Bronchial epithelial cell (primary cell): ENCODE measurements at places on chromosomes 3 and 15.
A peak's percentile ranks its signal among the peaks of the same experiment; 100 is the strongest.

GRCh38 chr3:19471138-19471537 lies 322.8 kb downstream of the KCNH8 start:
- DNase-seq = no peak

DNA sequence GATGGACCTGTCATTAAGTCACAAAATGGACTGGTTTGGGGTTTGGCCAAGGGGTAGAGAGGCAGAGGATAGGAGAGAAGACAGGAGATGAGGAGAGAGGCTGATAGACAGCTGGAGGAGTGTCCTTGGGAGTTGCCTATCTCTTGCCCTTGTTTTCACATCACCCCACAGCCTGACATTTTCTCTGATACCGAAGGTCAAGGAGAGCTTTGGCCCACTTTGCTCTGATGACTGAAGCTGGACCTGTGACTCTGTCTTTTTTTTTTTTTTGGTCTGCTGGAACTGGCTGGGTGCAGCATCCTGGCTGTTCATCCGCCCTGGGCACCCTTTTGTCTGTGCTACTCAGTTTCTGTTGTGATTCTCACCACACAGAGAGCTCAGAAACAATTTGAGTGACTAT lies 5.1 kb downstream of the GPD1L start:
- no peak for DNase-seq

GRCh38 chr3:32176989-32177701 lies 61.3 kb upstream of the CMTM8 start:
- DNase-seq = peak; percentile 78

DNA sequence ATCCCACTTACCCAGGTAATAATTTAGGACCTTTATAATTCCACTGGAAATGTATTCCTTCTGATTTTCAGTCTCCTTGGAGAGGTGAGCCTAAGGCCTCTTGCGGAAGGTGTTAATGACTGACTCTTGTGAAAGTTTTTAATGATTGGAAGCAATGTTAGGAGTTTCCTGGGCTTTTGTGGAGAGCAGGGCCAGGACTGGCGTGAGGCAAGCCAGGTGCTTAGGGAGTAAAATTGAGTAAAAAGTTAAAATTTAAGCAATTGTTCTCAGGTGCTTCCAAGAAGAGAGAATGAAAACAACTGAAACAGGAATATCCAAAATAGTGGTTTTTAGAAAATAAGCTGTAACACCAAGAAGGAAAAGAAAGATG lies 130.6 kb upstream of the TGFBR2 start:
- DNase-seq = no peak

GRCh38 chr3:182671541-182671940 lies 121.8 kb upstream of the ATP11B start:
- no peak for DNase-seq

GRCh38 chr3:183306798-183307671 lies 54.0 kb downstream of the B3GNT5 start:
- peak; percentile 81 for DNase-seq

DNA sequence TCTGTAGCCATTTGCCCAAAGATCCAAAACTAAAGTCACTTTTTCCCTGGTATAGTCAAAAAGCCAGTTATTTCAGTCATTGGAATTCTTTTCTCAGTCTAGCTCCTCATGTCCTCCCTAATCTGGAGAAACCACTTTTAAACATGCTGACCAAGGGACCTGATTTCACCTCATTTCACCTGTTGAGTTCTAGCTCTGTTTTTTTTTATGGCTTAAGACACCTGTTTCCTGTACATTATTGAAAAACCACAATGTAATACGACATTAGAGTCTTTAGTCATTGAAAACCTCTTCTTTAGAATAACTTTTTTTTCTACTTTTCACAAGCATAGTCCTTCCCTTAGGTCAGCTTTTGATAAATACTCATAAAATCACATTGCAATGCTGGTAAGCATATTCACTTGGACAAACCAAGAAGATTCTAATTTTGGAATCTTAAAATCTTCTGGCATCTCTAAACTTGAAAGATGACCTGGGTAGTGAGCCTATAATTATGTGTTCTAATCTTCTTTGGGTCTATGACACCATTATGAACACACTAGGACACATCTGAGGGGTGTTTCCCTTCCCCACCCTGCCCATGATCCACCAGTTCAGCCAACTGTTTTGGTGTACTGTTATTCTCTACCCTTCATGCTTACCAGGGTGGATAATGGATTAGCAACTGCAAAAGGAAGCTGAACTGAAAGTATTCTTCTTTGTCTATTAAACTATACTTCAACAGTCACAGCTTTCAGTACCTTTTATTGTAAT lies 103.5 kb upstream of the FXR1 start:
- no peak for DNase-seq

- DNase-seq = peak; percentile 34
Measured at GRCh38 chr3:29245441-29245840, 35.4 kb upstream of the RBMS3 start.

DNA sequence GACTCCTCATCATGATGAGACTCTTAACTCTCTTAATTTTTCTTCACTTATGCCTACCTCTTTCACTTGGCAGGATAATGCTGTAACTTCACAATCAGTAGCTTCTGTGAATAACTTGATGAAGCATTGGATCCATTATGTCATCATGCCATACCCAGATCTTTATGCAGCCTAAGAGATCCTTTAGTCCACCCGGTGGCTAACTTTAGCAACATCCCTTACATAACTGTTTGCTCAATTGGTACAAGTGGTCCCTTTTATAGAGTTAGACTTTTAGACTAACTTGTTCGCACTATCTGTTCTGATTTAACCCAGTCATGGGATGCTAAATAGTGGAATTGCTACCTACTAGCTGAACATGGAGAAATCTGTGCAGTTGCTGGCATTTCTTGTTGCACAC lies 184.5 kb downstream of the USP13 start:
- DNase-seq = peak; percentile 10

DNA sequence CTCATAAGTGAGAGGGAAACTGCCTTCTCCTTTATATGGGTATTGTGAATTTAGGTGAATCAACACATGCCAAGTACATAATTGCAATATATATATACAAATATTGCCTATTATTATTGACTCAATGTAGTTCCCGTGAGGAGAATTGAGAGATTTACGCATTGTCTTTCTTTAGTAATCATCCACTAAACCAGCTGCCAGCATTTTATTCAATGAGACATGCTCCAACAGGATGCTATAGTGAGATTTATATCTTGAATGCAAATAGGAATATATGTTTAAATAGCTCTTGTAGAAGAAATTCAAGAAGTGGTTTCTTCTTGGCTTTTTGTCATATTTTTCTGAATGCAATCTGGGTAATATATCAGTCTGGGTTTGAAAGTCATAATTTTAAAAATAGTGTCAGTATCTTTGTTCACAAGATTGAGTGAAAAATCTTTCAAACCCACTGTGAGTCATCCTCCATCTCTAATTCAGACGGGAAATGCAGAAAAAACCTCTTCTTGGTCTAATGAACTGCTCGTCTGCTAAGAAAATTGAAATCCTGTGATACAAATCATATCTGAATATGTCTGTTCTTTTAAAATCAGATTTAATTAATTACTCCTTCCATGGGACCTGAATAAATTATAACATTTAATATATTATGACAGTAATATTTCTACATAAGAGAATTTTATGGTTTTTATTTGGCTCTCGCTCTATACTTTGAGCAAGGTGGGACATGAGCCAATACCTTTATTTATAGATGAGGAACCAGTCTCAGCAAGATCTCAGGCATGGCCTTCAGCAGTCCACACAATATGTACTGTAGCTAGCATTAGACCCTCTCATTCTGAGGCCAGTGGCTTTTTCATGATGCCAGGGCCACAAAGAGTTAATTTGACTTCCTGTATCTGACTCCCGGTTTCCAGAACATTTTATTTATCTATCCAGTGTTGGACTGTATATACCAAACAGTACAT lies 516.0 kb downstream of the GABRG3 start:
- DNase-seq = peak; percentile 26

DNA sequence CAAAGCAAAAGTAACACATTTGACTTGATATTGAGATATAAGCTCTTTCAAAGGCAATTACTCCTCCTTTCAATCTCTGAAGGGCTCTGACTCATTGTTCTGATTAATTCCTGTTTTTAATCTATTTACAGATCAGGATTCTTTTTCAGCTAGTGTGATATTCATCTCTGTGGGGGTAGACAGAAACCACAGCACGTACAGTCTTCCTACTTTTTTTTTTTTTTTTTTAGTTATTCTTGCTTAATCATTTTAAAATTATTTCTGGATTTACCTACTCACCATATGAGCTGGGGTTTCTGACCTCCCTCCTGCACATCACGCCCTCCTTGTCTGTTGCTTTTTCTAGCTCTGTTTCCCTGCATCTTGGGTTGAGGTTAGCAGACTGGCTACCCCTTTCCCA lies 1.4 kb downstream of the CNTN3 start:
- DNase-seq = peak; percentile 76

- DNase-seq = peak; percentile 56
Measured at GRCh38 chr15:47870956-47871625, 153.8 kb downstream of the SEMA6D start.

DNA sequence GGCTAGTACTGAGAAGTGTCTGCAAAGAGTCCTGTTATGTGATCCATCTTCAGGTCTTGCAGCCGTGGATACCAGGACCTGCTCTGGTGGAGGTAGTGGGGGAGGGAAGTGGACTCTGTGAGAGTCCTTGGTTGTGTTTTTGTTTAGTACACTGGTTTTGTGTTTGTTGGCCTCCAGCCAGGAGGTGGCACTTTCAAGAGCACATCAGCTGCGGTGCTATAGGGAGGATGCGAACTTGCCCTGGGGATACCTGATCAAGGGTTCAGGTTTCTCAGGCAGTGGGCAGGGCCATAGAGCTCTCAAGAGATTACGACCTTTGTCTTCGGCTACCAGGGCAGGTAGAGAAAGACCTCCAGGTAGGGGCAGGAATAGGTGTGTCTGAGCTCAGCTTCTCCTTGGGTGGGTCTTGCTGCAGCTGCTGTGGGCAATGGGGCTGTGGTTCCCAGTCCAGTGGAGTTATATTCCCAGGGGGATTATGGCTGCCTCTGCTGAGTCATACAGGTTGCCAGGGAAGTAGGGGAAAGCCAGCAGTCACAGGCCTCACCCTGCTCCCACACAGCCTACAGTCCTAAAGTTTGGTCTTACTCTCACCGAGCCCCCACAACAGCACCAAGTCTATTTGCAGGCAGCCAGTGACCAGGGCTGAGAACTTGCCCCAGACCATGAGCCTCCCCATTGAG lies 132.8 kb upstream of the NPHP3 start:
- DNase-seq = no peak

- no peak for DNase-seq
Measured at GRCh38 chr15:40957581-40958051, 4.3 kb downstream of the CHAC1 start.

GRCh38 chr15:39156646-39157250 lies 424.1 kb upstream of the THBS1 start:
- no peak for DNase-seq

GRCh38 chr3:115676336-115676735 lies 53.0 kb downstream of the GAP43 start:
- no peak for DNase-seq

- DNase-seq = peak; percentile 61
Measured at GRCh38 chr3:94249491-94250079, 186.7 kb downstream of the NSUN3 start.

GRCh38 chr15:33206366-33206765 lies 11.9 kb upstream of the FMN1 start:
- no peak for DNase-seq

- no peak for DNase-seq
Measured at GRCh38 chr3:158954420-158954819, 152.6 kb downstream of the MFSD1 start.

DNA sequence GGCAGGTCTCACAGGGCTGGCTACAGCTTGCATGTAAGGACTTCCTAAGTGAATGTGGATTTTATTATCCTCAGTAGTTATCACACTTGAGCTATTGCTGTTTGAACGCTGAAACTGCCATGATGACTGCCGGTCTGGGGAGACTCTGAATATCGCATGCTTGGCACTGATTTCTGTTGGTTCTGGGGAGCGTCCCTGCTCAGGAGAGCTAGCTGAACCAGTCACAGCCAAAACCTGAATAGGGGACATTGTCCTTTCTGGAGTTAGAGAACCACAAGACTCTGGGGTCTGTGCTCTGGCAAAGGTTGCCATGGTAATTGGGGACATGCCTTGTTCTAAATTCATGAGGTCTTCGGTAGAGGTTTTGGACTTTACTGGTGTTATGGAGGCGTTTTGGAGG lies 30.8 kb downstream of the CMSS1 start:
- no peak for DNase-seq

GRCh38 chr3:29639578-29640290 lies 358.9 kb downstream of the RBMS3 start:
- DNase-seq = no peak

- no peak for DNase-seq
Measured at GRCh38 chr3:81695302-81695701, 66.1 kb downstream of the GBE1 start.

GRCh38 chr3:161043336-161044035 lies 61.7 kb downstream of the B3GALNT1 start:
- no peak for DNase-seq

- no peak for DNase-seq
Measured at GRCh38 chr3:51380601-51381332, 4.3 kb upstream of the MANF start.

- DNase-seq = peak; percentile 16
Measured at GRCh38 chr15:80785335-80785734, 6.2 kb downstream of the CEMIP start.

DNA sequence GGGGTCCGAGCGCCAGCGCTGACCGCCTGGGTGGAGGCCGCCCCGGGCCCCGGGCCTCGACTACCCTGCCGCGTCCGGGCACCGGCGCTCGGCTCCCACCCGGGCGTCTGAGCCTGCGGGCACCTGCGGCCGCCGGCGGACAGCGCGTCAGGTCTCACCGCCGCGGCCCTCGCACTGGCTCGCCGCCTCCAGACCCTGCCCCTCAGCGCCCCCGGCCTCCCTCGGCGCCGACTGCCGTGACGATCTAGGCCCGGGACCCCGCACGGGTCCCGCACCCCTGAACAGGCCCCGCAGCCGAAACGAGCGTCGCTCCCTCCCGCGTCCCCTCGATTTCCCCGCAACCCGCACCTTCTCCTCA lies 297 bp downstream of the PRC1 start:
- DNase-seq = no peak
